Sigmoid colon (tissue), 7 donors: ENCODE measurements at places on chromosomes 1 and 21. TPM values are rescaled to one million over a fixed set of nuclear protein-coding genes. Genes with fewer than 3 reads are reported as not detected.

- H3K4me3 ChIP-seq, result no peak overlapping the region
- peaks cover 56% of the 10 kb centered on the region for H3K27me3 ChIP-seq
- H3K36me3 ChIP-seq, result no peaks in the 10 kb centered on the region
- H3K4me1 ChIP-seq, result peaks cover 19% of the 10 kb centered on the region
- no peak for DNase-seq
These were observed 3.5 kb upstream of the RNF220 start for GRCh38 chr1:44401256-44402228.

- no peak overlapping the region for H3K4me3 ChIP-seq
- no peak for DNase-seq
- no peaks in the 10 kb centered on the region for H3K4me1 ChIP-seq
- no peak overlapping the region for H3K27ac ChIP-seq
These were observed 38.1 kb upstream of the STUM start for GRCh38 chr1:226510453-226510852.

- peaks cover 8% of the 10 kb centered on the region for H3K27me3 ChIP-seq
- H3K36me3 ChIP-seq, result no peaks in the 10 kb centered on the region
- peak; percentile 22 for DNase-seq
- H3K4me3 ChIP-seq, result no peak overlapping the region
- no peak overlapping the region for H3K27ac ChIP-seq
These were observed 8.3 kb downstream of the DISP3 start for GRCh38 chr1:11487196-11487751.

DNA sequence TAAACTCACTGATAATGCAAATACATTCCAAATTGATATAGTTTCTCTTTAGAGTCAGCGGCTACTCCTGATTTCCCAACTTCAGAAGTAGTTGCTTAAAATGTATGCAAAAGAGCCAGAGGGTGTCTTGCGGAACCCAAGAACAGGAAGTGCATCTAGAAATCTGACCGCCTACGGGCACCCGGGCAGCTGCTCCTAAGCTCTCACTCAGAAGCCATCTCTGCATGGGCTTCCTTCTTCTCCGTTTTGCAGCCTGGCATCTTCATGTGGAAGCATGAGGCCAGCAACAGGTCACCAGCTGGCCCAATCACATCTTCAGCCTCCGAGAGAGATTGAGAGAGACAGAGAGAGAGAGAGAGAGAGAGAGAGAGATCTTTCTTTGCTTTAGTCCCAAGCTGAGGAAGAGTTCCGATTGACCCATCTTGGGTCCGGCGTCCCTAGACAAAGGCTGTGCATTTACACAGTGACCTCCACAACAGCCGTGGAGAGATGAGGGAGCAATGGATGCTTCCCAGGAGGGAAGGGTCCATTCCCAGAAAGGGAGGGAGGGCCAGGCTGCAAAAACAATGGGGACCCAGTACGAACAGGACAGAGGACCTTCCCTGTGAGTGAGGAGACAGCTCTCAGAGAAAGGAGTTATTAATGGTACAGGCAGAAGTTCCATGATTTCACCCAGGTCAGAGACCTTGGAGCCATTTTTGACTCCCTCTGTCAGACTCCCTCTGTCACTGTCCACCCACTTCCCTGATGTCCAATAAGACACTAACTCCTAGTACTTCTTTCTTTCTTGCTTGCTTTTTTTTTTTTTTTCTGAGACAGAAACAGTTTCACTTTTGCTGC, 28.2 kb upstream of the SLC30A1 start:
- DNase-seq, result no peak
- no peak overlapping the region for H3K27ac ChIP-seq
- H3K36me3 ChIP-seq, result no peaks in the 10 kb centered on the region
- no peaks in the 10 kb centered on the region for H3K27me3 ChIP-seq
- H3K4me1 ChIP-seq, result peaks cover 14% of the 10 kb centered on the region

DNA sequence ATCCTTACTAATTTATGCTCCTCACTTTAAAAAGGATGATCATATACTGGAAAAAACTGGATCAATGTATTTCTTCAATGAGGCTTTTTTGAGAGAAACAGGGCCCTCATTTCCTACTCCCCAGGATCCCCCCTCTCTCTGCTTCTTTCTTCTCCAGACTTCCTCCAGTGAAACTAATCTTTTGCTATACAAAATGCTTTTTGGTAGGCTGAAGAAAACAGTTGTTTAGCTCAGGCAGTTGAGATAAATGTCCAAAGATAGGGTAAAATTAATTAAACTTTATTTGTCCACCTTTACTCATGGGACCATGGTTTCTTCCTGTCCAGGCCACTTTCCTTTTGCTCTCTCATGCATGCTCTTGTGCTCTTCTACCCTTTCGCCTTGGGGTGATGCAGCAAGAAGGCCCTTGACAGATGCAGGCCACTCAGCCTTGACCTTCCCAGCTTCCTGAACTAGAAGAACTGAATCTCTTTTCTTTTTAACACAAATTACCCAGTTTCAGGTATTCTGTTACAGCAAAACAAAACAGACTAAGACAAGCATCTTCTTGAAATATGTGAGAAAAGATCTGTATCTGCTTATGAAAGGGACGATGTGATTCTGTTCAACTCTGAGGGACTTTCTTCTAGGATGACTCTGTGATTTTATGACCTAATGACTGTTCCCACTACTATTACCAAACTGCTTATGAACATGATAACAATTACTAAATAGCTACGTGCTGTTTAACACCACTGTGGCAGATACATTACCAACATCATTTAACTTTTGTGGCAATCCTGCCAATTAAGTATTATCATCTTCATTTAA, 63.7 kb downstream of the NVL start:
- no peak overlapping the region for H3K27ac ChIP-seq
- H3K36me3 ChIP-seq, result no peaks in the 10 kb centered on the region
- no peak overlapping the region for H3K4me3 ChIP-seq

DNA sequence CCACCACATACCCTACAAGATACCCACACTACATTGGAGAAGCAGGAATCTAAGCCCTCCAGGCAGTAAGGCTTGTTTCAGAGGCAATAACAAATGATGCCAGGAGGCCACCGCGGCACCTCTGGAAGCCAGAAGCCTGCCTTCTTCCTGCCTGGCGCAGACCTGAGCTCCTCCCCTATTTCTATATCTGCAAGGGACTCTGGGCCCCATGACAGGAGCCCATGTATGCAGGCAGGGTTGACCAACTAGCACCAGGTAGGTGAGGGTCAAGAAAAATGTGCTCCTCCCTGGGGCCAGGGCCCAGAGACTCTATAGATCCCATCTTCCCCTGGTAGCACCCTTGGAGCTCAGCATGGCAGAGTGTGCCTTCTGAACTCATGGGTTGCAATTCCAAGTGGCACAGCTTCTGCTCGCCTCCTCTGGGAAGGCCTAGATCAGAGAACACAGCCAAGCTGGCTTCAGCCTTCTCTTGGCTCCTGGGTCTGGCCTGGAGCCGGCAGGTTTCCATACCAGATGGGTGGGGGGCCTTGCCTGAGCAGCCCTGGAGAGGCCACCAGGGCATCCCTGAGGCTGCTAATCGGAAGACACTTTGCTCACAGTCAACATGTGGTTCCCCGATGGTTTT, 85.1 kb downstream of the STUM start:
- H3K27ac ChIP-seq, result peak overlapping the region; percentile 85
- no peaks in the 10 kb centered on the region for H3K27me3 ChIP-seq
- H3K4me3 ChIP-seq, result no peak overlapping the region

DNA sequence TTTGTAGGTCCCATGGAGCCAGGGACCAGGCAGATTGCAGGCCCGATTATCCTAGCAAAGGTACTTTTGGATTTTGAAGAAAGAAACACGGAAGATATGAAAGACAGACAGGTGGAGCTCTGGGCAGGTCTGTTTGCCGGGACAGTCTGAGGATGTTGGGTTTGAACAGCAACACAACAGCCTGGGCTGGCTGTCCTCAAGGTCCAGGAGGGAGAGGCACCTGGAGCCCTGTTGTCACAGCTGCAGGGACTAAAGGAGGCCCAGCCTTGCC, 14.6 kb downstream of the H6PD start:
- H3K36me3 ChIP-seq, result peaks cover 16% of the 10 kb centered on the region
- no peaks in the 10 kb centered on the region for H3K27me3 ChIP-seq
- peaks cover 48% of the 10 kb centered on the region for H3K4me1 ChIP-seq

- peak overlapping the region; percentile 70 for H3K4me3 ChIP-seq
- DNase-seq, result no peak
- peak overlapping the region; percentile 66 for H3K27ac ChIP-seq
- no peaks in the 10 kb centered on the region for H3K27me3 ChIP-seq
These were observed 544 bp downstream of the ILDR2 start for GRCh38 chr1:166974647-166975345.

GRCh38 chr1:203672346-203672745, 45.7 kb downstream of the ATP2B4 start:
- peak overlapping the region; percentile 9 for H3K4me3 ChIP-seq
- H3K27ac ChIP-seq, result peak overlapping the region; percentile 98
- DNase-seq, result peak; percentile 94

GRCh38 chr1:33396188-33397124, 34.4 kb downstream of the PHC2 start:
- H3K27me3 ChIP-seq, result no peaks in the 10 kb centered on the region
- H3K4me1 ChIP-seq, result peaks cover 26% of the 10 kb centered on the region

GRCh38 chr1:2087766-2088165, 37.6 kb downstream of the PRKCZ start:
- no peak overlapping the region for H3K4me3 ChIP-seq
- H3K27me3 ChIP-seq, result peaks cover 67% of the 10 kb centered on the region
- no peak for DNase-seq
- peak overlapping the region; percentile 53 for H3K27ac ChIP-seq
- H3K36me3 ChIP-seq, result no peaks in the 10 kb centered on the region

Gene COL8A2
- 13.0 TPM for total RNA-seq

Gene ASAP3
- 24.8 TPM for total RNA-seq

Gene TMPRSS2
- total RNA-seq, result 2.8 TPM

Gene SYT2
- 0.16 TPM for total RNA-seq

Gene MCOLN2
- total RNA-seq, result 0.54 TPM

Gene SYT14
- 0.27 TPM for total RNA-seq

Gene RPE65
- total RNA-seq, result not detected
